ENCODE measurements at places on chromosomes 2 and 18.

GRCh38 chr18:48933578-48934414 lies 17.0 kb downstream of the SMAD7 start:
- no peak for DNase-seq

GRCh38 chr2:231671270-231672050 lies 36.9 kb upstream of the PTMA start:
- DNase-seq = no peak

DNA sequence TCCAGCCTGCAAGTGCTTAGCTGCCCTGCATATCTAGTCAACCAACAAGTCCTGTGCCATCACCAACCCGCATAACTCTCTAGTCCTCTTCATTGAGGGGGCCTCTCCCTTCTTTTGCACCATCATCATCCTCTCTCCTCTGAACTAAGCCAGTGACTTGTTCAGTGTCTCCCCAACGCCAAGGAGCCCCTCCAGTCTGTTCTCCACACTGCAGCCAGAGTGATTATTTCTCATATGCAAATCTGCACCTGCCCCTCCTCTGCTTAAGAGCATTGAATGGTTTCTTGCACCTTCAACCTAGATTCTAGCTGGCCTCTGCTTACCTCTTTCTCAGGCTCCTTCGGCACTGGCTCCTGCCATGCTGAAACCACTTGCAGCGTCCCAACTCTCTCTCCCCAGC lies 141.8 kb downstream of the FAM161A start:
- DNase-seq = no peak

GRCh38 chr2:108031471-108031941 lies 45.2 kb downstream of the SLC5A7 start:
- no peak for DNase-seq

- DNase-seq = peak; percentile 68
These were observed 700 bp downstream of the TOGARAM2 start for GRCh38 chr2:28981620-28982376.

- peak; percentile 89 for DNase-seq
These were observed 17.2 kb upstream of the RPL31 start for GRCh38 chr2:100984892-100985307.

DNA sequence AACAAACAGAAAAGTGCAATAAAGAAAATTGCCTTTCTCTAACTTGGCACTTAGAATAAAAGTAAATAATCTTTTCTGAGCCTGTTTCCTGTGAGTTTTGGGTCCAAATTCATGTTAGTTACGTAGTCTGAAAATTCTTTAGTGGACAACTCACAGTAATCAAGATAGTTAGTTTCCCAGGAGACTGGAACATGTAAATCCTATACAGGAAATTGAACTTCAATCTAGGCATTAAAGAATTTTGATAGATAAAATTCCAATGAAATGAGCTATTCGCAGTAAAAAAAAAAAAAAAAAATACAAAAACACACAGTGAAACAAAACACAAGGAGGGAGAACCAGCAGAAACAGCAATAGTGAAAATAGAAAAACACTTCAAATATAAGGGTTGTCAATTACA lies 83.8 kb upstream of the REG3G start:
- DNase-seq = no peak

- peak; percentile 75 for DNase-seq
These were observed 19.1 kb downstream of the BCL2L11 start for GRCh38 chr2:111139637-111140317.

- peak; percentile 45 for DNase-seq
These were observed 329.9 kb downstream of the TRIB2 start for GRCh38 chr2:13046557-13047165.

GRCh38 chr2:113390124-113390849 lies 47.2 kb upstream of the ZNG1B start:
- DNase-seq = peak; percentile 94

DNA sequence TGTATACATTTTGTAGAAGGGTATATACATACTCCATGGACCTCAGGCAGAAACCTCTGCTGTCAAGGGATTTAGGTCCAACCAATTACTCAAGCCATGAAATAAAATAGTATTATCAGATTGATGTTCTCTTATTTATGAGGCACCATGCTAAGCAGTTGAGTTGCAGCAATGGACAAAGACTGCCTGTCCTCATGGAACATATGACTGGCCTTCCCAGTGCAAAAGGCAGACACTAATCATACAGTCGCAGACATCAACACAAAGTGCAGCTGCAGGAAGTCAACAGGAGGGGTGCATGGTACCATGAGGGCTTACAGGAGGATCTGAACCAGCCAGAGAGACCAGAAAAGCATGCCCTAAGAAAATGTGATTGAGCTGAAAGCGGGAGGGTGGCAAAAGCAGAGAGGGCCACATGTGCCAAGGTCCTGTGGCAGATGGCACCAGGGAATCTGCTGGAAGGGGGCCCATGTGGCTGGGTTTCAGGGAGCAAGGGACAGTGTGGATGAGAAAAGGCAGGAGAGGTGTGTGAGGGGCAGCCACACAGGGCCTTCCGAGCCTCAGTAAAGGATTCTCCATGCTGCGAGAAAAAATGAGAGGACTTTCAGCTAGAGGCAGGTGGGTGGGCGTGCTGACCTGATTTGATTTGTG lies 61.4 kb upstream of the RNF152 start:
- no peak for DNase-seq

DNA sequence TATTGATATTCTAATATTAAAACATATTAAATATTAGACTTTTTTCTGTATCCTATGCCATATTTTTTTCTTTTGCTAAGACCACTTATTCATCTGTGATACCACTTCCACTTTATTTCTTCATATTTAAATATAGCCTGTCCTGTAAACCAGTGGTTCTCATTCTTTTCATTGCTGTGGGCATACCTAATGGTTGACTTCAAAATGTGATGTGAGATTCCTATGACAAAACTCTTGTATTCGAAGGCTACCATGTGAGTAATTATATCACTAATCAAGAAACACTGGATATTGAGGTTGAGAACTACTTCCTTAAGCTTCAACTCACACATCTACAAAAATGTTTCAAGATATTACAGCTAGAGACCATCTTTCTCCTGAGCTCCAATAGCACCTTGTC lies 3.6 kb downstream of the SCRN3 start:
- no peak for DNase-seq

GRCh38 chr2:104046466-104046865 lies 807.4 kb upstream of the POU3F3 start:
- DNase-seq = no peak

GRCh38 chr2:212539072-212539880 lies 674 bp upstream of the ERBB4 start:
- peak; percentile 87 for DNase-seq

GRCh38 chr18:79333046-79333445 lies 62.7 kb upstream of the NFATC1 start:
- no peak for DNase-seq

- no peak for DNase-seq
These were observed 29.5 kb downstream of the MARCO start for GRCh38 chr2:118971245-118972122.

DNA sequence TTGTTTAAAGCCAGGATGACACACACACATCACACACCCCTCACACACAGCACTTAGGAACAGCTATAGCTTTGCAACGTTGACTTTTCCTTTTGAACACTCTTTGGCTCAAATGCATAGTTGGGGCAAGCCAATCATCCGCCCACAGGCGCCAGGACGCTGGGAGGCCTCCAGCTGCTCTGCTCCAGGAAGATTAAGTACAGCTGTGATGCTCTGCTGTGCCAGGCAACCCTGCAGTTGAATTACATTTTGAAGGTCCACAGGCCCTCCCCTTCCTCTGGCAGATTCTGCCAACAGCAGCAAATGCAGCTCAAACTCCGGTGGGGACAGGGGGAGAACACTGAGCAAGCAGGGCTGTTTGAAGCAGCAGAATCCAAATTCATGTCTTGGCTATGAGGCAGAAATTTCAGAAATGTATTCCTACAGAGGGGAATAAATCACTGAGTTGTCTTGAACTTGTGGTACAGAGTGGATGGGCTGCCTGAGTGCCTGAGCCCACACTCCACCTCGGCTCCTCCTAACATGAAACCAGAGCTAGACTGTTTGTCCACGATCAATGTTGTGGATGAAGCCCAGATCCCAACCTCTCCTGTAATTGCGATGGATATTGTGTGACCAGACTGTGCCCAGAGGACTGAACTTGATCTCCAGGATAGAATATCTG lies 86.5 kb upstream of the PPP1CB start:
- peak; percentile 97 for DNase-seq

DNA sequence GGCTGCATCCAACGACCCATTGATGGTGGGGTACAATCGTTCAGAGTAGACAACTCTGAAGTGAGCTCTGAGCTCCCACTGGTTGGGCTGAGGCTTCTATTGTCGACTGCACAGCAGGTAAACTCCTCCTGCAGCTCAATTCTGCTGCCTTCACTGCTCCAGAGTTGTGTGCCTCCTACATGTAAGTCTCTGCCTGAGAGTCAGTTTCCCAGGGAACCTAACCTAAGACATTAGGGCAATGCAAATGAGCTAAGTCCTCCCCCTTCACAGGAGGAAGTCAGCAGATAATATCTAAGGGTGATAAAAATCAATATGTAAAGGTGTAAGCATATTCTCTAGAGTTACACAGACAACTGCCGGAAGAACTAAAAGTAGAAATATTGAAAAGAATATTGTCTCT lies 22.5 kb upstream of the ACYP2 start:
- DNase-seq = no peak

GRCh38 chr18:69898241-69898861 lies 49.3 kb downstream of the CD226 start:
- no peak for DNase-seq

DNA sequence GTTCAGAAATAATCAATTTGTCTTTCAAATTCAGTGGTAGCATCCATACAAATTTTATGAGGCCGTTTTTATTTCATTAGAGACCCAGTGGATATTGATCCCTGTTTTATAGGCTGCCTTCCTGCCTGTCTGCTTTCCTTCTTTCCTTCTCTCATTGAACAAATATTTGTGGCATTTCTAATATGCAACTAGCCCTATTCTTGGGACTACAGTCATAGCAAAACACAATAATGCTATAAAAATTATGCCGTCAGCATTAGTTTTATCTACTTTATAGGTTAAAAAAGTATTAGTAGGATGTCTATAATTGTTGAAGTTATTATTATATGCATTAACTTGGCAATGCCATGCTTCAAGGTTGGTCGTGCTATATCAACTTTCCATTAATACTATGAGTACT lies 2037.8 kb upstream of the LRRTM1 start:
- DNase-seq = no peak

GRCh38 chr2:206311026-206311425 lies 36.6 kb downstream of the ZDBF2 start:
- DNase-seq = no peak

DNA sequence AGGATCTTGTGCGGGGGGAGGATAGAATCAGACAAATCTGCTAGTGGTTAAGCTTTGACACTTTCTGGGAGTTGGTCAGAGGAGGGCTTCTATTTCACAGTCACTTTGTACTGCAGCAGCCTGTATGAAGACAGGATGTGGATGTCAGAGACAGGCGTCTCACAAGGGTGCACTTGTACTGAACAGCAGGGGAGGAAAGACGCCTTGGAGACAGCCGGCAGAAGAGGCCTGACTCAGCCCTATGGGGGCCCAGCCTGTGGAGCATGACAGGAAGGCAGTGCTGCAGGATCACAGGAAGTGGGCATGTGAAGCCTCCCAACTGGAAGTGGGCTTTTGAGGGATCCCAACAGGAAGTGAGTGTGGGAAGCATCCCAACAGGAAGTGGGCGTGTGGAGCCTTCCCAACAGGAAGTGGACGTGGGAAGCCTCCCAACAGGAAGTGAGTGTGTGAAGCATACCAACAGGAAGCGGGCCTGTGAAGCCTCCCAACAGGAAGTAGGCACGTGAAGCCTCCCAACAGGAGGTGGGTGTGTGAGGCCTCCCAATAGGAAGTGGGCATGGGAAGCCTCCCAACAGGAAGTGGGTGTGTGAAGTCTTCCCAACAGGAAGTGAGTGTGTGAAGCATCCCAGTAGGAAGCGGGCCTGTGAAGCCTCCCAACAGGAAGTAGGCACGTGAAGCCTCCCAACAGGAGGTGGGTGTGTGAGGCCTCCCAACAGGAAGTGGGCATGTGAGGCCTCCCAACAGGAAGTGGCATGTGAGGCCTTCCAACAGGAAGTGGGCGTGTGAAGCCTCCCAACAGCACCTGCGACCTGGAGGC lies 212.3 kb downstream of the SNTG2 start:
- peak; percentile 36 for DNase-seq

DNA sequence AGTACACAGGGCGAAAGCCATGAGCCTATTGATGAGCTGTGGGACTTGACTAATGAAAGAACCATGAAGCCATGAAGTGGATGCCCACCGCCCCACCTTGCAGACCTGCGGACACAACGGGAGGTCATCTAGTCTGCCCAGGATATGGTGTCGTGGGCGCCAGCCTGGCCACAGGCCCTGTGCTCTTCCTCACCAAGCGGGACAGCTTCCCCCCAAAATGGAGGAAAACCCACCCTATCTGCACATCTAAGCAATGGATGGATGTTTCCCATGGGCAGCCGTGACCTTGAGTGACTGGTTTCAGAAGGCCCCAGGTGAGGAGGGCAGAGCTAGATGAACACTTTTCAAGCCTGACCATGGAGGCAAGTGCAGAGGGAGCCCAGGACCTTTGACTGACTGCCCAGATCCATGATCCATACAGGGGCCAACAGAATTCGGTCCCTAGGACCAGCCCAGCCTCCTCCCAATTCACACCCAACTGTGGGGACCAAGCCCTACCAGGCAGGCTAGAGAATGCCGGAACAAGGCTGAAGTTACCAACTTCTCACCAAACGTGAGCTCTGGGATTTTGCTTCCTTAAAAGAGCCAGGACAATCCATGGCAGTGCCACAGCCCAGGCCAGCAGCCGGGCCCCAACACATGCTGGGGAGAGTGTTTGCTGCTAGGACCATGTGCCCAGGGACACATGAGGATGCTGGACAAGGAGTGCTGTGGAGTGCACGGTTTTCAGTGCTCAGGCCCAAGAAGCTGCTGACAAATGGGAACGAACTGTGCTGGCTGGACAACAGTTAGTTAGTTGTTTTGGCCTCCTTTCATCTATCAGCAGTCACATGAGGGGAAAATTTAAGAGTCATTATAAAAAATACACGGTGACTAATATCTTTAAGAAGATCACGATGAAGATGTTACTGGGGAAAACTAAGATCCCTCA lies 249.4 kb downstream of the HDAC4 start:
- DNase-seq = no peak
